ENCODE measurements at places on chromosomes 7 and 10.

- DNase-seq, result no peak
Measured at GRCh38 chr7:158805414-158805813, 23.9 kb downstream of the ESYT2 start.

- DNase-seq, result no peak
Measured at GRCh38 chr7:130069179-130069977, 956 bp upstream of the KLHDC10 start.

- DNase-seq, result no peak
Measured at GRCh38 chr10:126972635-126973414, 67.6 kb downstream of the DOCK1 start.

DNA sequence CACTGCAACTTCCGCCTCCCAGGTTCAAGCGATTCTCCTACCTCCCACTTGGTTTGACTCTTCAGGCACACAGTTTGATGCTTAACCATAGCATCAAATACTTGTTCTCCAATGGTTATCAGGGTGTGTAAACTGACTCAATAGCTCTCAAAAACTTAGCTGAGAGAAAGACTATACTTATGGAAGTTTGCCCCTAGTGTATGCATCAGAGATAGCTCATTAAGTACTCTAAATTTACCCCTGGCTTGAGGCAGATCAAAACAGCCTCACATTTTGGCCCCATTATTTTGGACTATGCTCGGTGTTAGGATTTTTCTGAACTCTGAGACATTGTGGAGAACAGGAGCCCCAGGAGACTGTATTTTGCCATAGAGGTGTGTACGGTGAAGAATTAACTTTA is 40.8 kb upstream of the SLC35B4 start:
- DNase-seq, result no peak

DNA sequence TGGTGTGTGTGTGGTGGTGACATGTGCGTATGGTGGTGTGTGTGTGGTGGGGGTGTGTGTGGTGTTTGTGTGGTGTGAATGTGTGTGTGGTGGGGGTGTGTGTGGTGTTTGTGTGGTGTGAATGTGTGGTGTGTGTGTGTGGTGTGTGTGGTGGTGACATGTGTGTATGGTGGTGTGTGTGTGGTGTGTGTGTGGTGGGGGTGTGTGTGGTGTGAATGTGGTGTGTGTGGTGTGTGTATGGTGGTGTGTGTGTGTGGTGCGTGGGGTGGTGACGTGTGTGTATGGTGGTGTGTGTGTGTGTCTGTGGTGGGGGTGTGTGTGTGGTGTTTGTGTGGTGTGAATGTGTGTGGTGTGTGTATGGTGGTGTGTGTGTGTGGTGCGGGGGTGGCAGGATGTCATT is 453.1 kb downstream of the DNAJB6 start:
- no peak for DNase-seq

DNA sequence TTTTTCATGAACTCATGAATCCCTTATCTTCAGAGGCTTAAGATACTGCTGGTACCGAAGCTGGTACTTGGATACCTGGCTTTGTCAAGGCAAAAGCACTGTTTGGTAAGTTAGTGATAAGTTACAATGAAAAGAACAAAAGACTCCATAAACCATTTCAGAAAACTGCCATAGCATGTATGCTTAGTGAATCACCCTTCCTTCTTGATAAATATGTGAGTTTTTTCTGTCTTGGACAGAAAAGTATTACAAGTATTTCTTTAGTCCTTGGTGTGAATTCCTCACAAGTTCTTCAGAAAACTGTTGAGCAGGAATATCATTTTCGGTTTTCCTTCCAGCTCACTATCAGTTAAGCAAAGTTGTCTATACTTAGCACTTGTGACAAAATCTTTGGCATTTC is 25.6 kb downstream of the PUS7 start:
- DNase-seq, result no peak

- no peak for DNase-seq
Measured at GRCh38 chr7:80821771-80822319, 97.0 kb downstream of the SEMA3C start.

GRCh38 chr10:120630266-120630665 is 173.2 kb downstream of the PLPP4 start:
- DNase-seq, result no peak

GRCh38 chr10:97726636-97727178 is 10.2 kb upstream of the ZFYVE27 start:
- no peak for DNase-seq

DNA sequence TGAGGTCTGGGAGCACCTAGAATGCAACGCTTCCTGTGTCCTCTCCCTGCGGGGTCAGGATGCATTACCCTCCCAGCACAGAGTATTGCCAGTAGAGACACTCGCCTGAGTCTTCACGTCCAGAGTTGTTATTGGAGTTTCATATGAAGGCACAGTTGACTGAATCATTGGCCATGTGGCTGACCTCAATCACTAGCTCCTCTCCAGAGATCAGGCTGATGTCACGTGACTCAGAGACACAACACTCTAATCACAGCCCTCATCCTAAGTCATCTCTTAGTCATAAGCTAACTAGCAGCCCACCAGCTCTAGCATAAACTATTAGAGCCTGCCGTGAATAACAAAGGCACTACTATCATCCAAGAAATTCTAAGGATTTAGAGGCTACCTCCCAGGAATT is 107.8 kb downstream of the HECW1 start:
- DNase-seq, result no peak

GRCh38 chr10:99412099-99412498 is 18.3 kb downstream of the GOT1 start:
- no peak for DNase-seq

- DNase-seq, result no peak
Measured at GRCh38 chr7:100027197-100027596, 11.8 kb downstream of the ZKSCAN1 start.

DNA sequence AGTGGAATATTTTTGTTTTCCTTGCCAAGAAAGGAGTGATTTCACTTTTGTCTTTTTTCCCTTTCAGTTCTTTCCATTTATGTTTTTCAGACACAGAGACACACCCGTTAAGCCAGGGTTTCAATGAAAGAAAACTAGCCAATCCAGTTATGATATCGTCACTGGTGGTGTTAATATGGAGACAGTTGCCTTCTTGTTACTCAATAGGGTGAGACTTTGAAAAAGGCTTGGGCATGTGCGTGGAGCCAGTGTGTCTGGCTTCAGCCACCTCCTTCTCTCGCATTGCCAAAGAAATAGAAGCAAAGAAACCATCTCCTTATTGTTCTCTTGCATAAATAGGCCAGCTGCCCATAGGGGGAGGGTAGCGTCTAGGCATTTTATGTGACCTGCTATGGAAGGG is 84.1 kb upstream of the DLX6 start:
- DNase-seq, result no peak

GRCh38 chr7:26657206-26657641 is 207.2 kb downstream of the SKAP2 start:
- no peak for DNase-seq

DNA sequence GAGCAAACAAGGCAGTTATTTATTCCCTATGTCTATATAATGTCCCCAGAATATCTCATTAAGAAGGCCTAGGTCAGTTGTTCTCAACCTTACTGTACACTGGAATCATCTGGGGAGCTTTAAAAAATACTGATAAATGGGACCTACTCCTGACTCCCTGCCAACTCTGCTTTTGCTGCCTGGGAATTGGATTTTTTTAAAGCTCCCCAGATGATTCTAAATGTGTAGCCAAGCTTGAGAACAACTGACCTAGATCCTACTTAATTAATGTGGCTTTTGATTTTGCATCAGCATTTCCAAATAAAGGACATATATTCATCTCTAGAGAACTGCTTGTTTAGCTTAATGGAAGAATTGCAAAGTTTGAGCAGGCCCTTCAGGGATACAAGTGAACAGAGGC is 91.7 kb upstream of the HPS1 start:
- DNase-seq, result no peak

GRCh38 chr10:102367441-102367840 is 28.1 kb upstream of the NFKB2 start:
- no peak for DNase-seq

DNA sequence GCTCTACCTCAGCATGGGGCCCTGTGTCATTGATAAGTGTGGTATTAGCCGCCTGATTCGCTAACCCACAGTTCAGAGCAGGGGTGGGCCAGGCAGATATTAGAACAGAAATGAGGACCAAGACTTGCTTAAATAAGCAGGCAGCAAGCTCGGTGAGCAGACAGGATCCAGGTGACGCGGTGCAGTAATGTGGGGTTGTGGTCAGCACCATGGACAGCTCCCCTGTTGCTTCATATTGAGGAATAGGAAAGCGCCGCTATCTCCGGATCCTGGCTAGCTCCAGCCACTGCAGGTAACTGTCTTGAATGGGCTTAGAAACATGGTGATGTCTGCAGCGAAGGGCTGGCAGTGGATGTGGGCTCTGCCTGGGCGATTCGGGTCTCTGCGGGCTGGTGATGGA is 51.3 kb upstream of the GPR26 start:
- DNase-seq, result no peak

- no peak for DNase-seq
Measured at GRCh38 chr10:121611393-121612159, 13.3 kb upstream of the FGFR2 start.

GRCh38 chr7:36100634-36101033 is 52.4 kb upstream of the EEPD1 start:
- DNase-seq, result no peak

GRCh38 chr10:2251631-2252030 is 514.3 kb upstream of the ADARB2 start:
- DNase-seq, result no peak

DNA sequence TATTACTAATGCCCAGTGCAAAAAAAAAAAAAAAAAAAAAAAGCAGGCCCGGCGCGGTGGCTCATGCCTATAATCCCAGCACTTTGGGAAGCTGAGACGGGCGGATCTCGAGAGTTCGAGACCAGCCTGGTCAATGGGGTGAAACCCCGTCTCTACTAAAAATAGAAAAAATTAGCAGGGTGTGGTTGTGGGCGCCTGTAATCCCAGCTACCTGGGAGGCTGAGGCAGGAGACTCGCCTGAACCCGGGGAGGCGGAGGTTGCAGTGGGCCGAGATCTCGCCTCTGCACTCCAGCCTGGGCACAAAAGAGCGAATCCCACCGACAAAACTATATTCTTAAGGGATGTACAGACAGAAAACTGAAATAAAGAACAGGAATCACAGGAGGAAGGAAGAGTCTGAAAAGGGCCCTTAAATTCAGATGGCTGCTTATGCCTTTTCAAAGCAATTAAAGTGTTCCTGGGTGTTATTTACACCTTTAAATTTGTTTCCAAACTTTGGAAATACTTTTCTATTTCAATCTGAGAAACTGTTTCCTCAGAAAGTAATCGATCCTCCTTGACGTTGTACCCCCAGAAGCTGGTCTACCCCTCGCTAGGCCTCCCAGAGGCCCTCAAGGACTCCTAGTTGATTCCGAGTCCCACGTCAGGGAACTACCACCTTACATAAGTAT is 2.0 kb upstream of the KMT2E start:
- no peak for DNase-seq

- DNase-seq, result peak; percentile 3
Measured at GRCh38 chr10:117441812-117442443, 66.7 kb upstream of the PDZD8 start.

DNA sequence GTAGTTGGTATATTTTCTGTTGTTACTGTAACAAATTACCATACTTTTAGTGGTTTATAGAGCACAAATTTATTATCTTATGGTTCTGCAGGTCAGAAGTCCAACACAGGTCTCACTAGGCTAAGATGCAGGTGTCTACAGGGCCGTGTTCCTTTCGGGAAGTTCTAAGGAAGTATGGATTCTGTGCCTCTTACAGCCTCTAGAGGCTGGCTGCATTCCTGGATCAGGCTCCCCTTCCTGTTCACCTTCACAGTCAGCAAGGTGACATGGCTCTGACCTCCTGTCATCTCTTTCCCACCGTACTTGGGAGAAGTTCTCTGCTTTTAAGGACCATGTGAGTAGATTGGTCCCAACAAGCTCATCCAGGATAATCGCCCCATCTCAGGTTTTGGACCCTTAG is 37.3 kb downstream of the BMPR1A start:
- no peak for DNase-seq

- DNase-seq, result no peak
Measured at GRCh38 chr10:3467052-3467951, 294.7 kb upstream of the PITRM1 start.

DNA sequence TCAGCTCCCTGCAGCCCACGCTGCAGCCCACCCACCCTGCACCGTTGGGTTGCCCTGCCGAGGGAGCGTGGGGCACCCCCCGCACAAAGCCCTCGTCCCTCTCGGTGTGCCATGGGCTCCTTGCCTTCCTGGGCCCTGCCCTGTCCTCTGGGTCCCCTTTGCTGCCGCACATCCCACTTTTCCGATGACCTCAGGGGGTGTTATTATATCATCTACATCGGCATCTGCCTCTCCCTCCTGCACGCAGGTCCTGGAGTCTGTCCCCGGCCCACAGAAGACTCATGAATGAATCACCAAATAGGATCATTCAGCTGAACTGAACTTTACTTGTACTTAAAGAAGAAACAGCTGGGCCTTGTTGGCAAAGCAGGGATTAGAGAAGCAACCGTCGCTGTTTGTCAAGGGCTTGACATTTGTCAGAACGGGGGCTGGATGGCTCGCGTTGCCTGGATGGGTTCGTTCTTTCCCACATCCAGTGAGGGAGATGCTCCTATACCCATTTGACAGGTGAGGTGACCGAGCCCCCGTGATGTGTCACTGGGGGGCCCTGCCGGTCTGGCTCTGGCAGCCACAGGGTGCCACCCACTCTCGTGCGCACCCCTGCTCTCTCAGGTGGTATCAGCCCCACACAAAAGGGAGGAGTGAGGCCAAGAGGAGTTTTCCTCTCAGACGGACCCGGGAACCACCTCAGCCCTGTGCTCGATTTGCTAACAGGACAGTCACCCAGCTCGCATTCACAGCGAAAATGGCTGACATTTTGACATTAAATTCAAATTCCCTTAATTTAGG is 58.6 kb upstream of the EBF3 start:
- DNase-seq, result no peak

DNA sequence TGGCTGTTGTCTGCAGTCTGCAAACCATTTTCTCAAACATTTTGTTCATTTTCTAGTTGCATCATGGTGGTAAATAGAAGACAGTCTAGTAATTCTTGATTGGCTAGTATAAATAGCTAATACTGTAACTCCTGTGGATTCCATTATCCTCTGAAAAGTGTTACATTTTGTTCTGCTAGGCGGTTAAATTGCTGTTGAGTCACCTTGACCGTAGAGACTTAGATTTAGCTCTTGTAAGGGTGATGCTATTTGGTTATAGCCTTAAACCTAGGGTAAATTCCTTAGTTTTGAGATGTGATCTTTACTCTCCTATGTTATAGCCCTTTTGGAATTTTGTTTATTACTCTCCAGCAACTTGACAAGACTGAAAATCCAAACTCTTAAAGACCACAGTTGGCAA is 58.8 kb downstream of the SHOC2 start:
- DNase-seq, result no peak

DNA sequence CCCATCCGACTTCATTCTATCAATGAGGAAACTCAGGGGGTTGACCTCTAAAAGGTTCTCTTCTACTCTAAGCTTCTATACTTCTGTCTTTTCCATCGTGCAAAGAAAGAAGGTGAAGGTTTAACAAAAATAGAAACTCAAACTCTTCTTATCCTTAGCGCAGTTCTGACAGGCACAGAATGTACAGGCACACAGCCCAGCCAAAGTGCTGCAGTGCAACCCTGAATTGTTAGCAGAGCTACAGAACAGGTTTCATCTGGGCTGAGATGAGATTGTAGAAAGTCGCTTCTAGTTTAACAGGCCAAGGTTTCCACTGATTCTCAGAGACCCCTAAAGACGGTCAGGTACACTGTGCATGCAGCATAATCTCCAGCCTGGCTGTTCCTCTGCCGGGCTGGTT is 79.3 kb upstream of the AFAP1L2 start:
- DNase-seq, result no peak

GRCh38 chr7:158410720-158411119 is 176.9 kb downstream of the PTPRN2 start:
- DNase-seq, result no peak

- no peak for DNase-seq
Measured at GRCh38 chr10:127972751-127973357, 66.0 kb downstream of the PTPRE start.

Data from SIG-M5 (cell line).